Stimulated activated CD8-positive, alpha-beta memory T cell treated with anti-CD3 and anti-CD28 coated beads, Interleukin-4, amount 100 ng/mL, for 48 hours (primary cell): ENCODE measurements at places on chromosomes 5 and 9.

DNA sequence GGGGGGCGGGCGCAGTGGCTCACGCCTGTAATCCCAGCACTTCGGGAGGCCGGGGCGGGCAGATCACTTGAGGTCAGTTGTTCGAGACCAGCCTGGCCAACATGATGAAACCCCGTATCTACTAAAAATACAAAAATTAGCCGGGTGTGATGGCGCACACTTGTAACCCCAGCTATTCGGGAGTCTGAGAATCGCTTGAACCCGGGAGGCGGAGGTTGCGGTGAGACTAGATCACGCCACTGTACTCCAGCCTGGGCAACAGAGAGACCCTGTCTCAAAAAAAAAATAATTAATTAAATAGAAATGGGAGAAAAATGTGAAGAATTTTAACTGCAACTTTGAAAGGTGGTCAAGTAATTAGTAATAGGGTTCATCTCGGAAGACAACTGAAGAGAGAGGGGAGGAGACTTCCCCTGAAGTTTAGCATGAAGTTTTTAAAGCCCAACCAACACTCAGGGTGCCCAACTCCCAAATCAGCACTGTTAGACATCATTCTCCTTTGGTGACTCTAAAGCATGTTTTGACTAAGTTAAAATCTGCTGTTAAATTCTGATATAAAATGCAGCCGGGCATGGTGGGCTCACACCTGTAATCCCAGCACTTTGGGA is 1.4 kb upstream of the CSNK1A1 start:
- DNase-seq: no peak

DNA sequence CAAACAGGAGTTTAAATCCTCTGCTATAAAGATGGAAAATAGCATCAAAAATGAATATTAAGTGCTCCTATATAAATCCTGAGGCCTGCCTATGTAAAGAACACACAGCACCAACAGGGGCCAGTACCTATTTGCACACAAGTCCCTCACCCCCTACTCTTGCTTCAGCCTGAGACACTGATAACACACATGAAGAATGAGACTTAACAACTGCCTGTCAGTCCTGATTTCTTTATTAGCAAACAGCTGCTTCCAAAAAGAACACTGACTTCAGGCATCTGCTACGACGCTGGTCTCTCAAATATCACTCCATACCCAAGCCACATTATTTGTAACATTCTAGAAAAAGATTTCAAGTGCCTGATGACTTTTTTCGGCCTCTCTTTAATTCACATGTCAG is 55.5 kb downstream of the MYO10 start:
- no peak for DNase-seq

- no peak for DNase-seq
Measured at GRCh38 chr5:14534773-14535172, 46.8 kb upstream of the OTULINL start.

DNA sequence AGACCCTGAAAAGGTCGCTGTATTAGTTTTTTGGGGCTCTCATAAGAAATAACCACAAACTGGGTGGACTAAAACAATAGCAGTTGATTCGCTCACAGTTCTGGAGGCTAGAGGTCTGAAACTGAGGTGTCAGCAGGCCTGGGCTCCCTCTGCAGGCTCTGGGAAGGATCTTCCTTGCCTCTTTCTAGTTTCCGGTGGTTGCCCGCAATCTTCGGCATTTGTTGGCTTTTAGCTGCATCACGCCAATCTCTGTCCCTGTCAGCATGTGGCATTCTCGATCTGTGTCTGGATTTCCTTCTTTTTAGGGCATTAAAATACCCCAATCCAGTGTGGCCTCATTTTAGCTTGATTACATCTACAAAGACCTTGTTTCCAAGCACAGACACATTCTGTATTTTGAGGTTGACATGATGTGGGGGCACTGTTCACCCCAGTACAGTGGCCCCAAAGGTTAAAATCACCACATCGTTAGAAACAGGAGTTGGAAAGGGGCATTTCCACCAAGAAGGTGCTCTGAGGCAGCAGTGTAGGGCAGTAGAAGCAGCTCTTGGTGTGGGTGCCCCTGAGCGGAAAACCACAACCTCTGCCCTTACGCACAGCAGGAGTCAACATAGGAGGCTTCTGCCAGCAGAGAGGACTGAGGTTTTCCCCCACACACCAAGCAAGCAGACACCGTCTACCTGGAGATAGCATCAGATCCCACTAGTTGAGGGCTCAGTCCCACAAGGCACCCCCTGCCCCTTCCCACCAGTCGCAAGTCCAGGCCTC is 13.5 kb downstream of the ZNF79 start:
- DNase-seq: peak; percentile 46

GRCh38 chr5:151298063-151298855 is 5.3 kb downstream of the SLC36A3 start:
- DNase-seq: no peak

- DNase-seq: no peak
Measured at GRCh38 chr9:127507751-127508648, 56.7 kb downstream of the LRSAM1 start.

DNA sequence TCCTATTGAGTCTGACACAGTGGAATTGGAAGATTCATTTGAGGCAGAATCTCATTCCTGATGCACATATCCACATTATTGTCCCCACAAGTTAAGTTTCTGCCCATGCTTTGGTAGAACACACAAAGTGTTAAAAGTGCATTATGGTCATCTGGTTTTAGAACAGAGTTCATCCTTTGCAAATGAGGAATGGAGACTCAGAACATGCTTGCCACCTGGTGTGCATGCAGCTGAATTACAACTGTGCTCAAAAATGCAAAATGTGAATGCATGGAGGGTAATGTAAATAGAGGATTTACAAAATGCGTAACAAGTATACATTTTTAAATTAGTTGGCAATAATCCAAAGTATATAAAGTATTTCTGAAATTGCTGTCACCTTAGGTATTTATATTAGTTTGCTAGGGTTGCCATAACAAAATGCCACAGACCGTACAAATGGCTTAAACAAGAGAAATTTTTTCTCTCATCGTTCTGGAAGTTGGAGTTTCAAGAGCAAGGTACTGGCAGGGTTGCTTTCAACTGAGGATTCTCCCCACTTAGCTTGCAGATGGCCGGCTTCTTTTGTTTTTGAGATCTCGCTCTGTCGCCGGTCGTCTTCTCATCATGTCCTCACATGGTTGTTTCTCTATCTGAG is 671.1 kb downstream of the TAF11L14 start:
- DNase-seq: no peak

GRCh38 chr5:160641405-160641804 is 210.6 kb downstream of the ATP10B start:
- no peak for DNase-seq

DNA sequence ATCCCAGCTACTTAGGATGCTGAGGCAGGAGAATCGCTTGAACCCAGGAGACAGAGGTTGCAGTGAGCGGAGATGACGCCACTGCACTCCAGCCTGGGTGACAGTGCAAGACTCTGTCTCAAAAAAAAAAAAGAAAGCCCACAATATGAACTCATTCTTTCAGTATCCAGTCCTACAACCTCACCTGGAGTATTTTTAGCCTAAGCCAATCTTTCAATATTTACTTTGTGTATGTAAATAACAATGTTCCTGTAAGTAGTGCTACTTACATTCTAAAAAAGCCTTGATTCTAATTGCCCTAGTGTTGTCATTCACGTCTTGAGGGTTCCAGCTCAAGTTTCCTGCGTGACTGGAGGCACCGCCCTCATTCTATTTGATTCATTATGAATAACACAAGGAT is 62.0 kb downstream of the BHMT start:
- DNase-seq: no peak

GRCh38 chr9:4499917-4500316 is 9.6 kb downstream of the SLC1A1 start:
- DNase-seq: no peak

DNA sequence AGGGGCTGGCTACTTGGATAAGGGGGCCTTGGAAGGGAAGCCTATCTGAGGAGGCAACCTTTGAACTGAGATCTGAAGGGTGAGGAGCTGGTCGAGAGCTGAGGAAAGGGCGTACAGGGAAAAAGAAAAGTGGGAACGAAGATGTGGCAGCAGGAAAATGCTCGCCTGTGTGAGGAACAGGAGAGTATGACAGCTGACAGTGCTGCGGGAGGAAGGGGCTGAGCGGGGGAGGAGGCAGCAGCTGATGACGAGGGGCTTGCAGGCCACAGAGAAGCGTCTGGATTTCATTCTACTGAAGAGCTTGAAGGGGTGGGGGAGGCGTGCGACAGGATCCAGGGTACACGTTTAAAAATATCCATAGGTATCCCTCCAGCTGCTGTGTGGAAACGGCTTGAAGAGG is 28.9 kb downstream of the SH3PXD2B start:
- DNase-seq: no peak

GRCh38 chr9:131111186-131111853 is 14.1 kb upstream of the NUP214 start:
- DNase-seq: no peak

- DNase-seq: no peak
Measured at GRCh38 chr5:148585988-148586387, 68.3 kb downstream of the HTR4 start.

DNA sequence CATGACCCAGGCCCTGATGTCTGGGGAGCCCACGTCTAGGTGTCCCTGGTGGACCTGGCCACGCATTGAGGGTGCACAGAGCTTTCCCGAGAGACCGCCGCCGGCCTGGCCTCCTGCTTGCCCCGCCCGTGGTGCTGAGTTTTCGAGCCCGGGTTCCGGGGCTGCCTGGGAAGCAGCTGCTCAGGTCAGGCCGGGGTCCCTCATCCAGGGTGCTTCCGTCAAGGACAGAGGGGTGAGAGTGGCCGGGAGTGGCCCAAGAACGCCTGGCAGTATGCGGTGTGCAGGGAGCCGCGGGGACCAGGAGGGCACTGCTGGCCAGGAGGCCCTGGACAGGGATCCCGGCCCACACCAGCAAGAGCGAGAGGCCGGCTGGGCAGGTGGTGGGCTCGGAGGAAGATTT is 19.6 kb downstream of the CCDC187 start:
- no peak for DNase-seq

GRCh38 chr5:60010328-60010727 is 116.8 kb upstream of the PDE4D start:
- no peak for DNase-seq

GRCh38 chr5:131361677-131362315 is 97.9 kb downstream of the CDC42SE2 start:
- DNase-seq: no peak

- DNase-seq: no peak
Measured at GRCh38 chr5:58739051-58739450, 156.2 kb downstream of the RAB3C start.

- DNase-seq: no peak
Measured at GRCh38 chr5:179298181-179298993, 46.9 kb downstream of the ADAMTS2 start.

DNA sequence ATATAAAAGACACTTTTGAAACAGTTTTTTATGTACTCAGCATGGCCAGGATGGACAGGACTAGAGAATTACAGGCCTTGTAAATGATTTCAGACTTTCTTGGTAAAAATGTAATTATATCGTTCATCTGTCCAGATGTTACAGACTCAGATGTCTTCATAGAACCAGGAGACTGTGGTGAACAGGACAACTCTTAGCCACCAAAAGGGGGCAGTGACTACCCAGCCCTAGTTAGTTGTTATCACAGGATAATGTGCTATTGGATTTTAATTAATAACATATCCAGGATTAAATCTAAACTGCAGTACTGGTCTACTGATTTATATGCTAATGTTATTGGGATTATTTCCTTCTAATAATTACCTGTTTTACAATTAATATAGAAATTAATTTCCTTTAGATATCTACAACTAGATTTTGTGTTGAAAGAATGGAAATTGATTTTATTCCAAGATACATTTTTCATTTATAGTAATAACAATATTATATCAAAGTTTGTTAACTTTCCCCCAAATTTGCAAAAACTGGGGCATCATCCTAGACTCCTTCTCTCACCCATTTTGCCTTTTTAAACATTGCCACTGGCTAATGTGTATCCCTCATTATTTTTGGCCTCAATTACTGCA is 99.4 kb downstream of the MTREX start:
- no peak for DNase-seq

DNA sequence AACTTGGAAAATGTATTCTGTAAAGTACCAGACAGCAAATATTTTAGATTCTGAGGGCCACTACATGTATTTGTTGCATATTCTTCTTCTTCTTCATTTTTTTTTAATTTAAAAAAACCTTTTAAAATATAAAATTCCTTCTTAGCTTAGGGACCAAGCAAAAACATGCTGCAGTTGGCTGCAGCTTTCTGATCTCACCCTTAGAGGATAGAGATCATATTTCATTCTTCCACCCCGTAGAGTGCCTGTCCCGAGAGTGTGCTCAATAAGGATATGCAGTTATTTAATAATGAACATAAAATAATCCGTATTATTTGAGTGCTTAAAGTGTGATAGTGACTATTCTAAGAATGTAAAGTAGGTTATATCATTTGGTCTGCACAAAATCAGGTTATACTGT is 204.2 kb upstream of the CD180 start:
- DNase-seq: no peak

DNA sequence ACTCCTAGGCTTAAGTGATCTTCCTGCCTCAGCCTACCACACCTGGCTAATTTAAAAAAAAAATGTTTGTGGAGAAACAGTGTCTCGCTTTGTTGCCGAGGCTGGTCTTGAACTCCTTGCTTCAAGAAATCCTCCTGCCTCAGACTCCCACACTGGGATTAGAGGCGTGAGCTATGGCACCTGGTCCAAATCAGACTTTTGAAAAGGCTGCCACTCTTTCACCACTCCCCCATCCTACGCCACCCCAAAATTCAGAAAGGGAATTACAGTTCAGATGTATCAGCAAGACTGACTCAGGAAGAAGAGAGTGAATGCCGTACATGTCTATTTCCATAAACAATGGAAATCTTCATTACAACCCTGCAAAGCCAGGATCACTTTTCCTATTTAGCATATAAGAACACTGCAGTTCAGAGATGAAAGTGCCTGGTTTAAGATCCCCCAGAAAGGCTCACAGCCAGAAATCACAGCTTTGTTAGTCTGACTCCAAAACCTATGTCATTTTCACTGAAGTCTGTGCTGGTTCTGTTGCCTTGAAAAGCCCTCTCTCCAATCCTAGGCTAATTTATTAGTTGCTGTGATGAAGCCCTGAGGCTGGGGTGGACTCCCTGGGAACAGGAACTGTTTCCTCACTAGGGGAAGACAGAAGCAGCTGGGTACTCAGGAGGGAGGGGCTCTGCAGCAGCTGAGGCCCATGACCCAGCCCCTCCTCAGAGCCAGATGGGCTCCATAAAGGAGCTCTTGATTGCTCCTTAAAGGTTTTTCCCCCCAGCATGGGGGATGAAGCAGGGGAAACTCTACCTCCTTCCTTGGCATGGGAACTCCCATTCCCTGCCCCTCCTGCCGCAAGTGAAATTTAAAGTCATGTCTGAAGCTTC is 3.1 kb downstream of the FBLL1 start:
- DNase-seq: no peak

DNA sequence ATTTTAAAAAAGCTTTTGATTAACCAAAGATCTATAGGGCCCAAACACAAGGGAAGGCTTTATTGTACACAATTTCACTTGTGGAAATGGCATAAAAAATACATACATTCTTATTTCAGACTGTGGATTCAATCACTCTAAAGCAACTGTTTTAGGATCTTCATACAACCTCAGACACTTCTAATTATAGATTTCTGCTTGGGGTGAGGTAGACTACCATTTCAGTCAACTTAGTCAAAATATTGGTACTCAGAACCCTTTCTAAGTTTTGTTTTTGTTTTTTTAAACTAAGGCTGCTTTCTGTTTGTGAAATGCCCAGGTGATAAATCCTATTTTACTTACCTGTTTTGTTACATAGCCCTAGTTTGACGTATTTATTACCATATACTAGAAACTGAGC is 284.5 kb upstream of the RASA1 start:
- no peak for DNase-seq
